Effector memory CD8-positive, alpha-beta T cell (primary cell): ENCODE measurements at places on chromosomes 1 and 21.

- DNase-seq, result no peak
Measured at GRCh38 chr1:1783320-1783719, 5.0 kb upstream of the NADK start.

GRCh38 chr1:30715216-30715615 is 8.2 kb downstream of the MATN1 start:
- no peak for DNase-seq

GRCh38 chr1:116724765-116725375 is 29.4 kb upstream of the CD2 start:
- peak; percentile 81 for DNase-seq

DNA sequence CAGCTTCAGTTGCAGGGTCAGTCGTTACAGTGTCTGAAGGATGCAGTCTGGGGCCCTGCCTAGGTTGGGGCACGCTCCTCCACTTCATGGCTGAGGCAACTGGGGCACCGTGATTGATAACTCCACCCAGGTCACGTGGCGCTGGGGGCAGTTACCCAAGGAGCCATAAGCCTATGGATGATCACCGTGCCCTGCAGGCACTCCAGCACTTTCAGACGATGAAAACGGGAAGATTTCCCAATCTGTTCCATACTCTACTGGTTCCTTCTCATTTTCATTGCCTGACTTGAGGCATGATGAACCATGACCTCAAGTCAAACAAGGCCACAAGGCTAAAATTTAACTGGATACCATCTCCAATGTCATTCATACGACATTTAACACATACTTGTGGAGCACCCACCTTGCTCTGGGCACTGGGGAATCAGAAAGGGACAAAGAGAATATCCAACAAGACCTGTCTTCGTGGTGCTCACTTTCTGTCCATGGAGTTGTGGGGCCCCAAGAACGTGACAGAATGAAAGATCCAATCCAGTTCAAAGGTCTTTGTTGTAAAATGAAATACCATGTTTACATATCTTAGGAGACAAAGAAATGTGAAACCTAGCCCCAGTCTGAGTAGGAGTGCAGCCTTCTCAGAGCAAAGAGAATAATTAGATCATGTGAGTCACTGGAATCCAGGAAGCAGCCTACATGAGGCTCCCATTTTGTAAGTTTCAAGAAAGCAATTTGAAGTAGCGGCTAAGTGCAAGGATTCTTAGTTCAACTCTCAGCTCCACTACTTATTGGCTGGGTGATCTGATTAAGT is 39.4 kb upstream of the SPOCD1 start:
- DNase-seq, result no peak

- DNase-seq, result no peak
Measured at GRCh38 chr1:46535063-46535462, 16.4 kb downstream of the KNCN start.
